ENCODE measurements at places on chromosomes 7 and 10. TPM values are rescaled to one million over a fixed set of nuclear protein-coding genes. Genes with fewer than 3 reads are reported as not detected.

GRCh38 chr7:36538126-36538525 lies 148.5 kb downstream of the ANLN start:
- no peaks in the 10 kb centered on the region for H3K36me3 ChIP-seq
- no peak for DNase-seq
- H3K4me3 ChIP-seq, result no peak overlapping the region
- no peaks in the 10 kb centered on the region for H3K4me1 ChIP-seq
- no peak overlapping the region for H3K27ac ChIP-seq

- no peaks in the 10 kb centered on the region for H3K27me3 ChIP-seq
- DNase-seq, result no peak
- no peak overlapping the region for H3K4me3 ChIP-seq
- H3K4me1 ChIP-seq, result peaks cover 4% of the 10 kb centered on the region
- peaks cover 6% of the 10 kb centered on the region for H3K36me3 ChIP-seq
Measured at GRCh38 chr10:129472696-129473555, 5.9 kb downstream of the MGMT start.

GRCh38 chr7:40232242-40232893 lies 97.6 kb downstream of the SUGCT start:
- peaks cover 10% of the 10 kb centered on the region for H3K4me1 ChIP-seq
- no peak overlapping the region for H3K4me3 ChIP-seq
- DNase-seq, result no peak
- H3K36me3 ChIP-seq, result no peaks in the 10 kb centered on the region

- no peaks in the 10 kb centered on the region for H3K27me3 ChIP-seq
- H3K4me3 ChIP-seq, result no peak overlapping the region
- peaks cover 53% of the 10 kb centered on the region for H3K4me1 ChIP-seq
- no peak overlapping the region for H3K27ac ChIP-seq
Measured at GRCh38 chr7:158616050-158616449, 28.4 kb upstream of the PTPRN2 start.

GRCh38 chr10:13500201-13500600 lies 28.6 kb downstream of the BEND7 start:
- H3K27me3 ChIP-seq, result no peaks in the 10 kb centered on the region
- H3K27ac ChIP-seq, result no peak overlapping the region
- no peaks in the 10 kb centered on the region for H3K36me3 ChIP-seq
- no peaks in the 10 kb centered on the region for H3K4me1 ChIP-seq
- no peak overlapping the region for H3K4me3 ChIP-seq
- DNase-seq, result no peak

- H3K4me3 ChIP-seq, result no peak overlapping the region
- H3K27ac ChIP-seq, result no peak overlapping the region
- no peaks in the 10 kb centered on the region for H3K36me3 ChIP-seq
- H3K27me3 ChIP-seq, result no peaks in the 10 kb centered on the region
Measured at GRCh38 chr10:110056822-110057221, 49.0 kb downstream of the ADD3 start.

DNA sequence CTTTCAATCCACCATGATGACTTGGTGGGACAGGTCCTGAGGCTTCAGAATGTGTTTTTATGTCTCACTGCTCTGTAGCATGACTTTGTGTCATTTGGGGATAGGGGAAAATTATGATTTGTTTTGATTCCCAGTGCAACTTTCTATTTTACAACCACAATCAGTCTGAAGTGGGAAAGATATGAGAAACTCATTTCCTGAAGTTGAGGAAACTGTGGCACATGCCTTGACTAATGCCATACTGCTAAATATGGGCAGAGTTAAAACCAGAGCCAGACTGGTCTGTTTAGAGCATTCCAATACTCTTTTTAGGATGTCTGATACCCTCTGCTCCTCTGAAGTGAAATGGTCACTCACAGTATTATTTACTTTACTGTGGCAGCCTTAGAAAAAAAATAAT lies 307.7 kb downstream of the ADRA2A start:
- no peaks in the 10 kb centered on the region for H3K27me3 ChIP-seq
- DNase-seq, result no peak
- no peaks in the 10 kb centered on the region for H3K4me1 ChIP-seq
- H3K36me3 ChIP-seq, result no peaks in the 10 kb centered on the region
- no peak overlapping the region for H3K4me3 ChIP-seq

GRCh38 chr7:134771889-134772288 lies 7.5 kb upstream of the CALD1 start:
- no peak overlapping the region for H3K4me3 ChIP-seq
- no peaks in the 10 kb centered on the region for H3K36me3 ChIP-seq
- peaks cover 16% of the 10 kb centered on the region for H3K4me1 ChIP-seq
- DNase-seq, result no peak
- H3K27me3 ChIP-seq, result no peaks in the 10 kb centered on the region

DNA sequence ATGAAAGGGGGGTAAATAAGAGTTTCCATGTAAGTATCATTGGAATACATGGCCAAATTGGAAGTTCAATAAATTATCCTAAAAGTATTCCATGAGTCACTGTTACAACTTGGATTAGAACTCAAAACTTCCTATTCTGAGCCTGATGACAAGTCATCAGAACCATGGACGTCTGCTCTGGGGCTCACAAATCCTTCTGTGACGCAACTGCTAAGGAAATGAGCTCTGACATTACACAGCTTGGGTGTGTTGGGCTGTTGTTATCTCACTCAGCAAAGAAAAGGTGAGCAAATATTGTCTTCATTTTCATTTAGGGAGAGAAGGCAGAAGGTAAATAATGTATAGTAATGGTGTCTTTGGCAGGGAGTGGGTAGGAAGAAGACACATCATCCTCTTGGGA lies 214.8 kb upstream of the ADO start:
- no peak for DNase-seq
- no peak overlapping the region for H3K27ac ChIP-seq
- H3K4me3 ChIP-seq, result no peak overlapping the region
- H3K4me1 ChIP-seq, result peaks cover 2% of the 10 kb centered on the region
- H3K27me3 ChIP-seq, result no peaks in the 10 kb centered on the region

- H3K4me1 ChIP-seq, result peaks cover 22% of the 10 kb centered on the region
- DNase-seq, result no peak
- no peaks in the 10 kb centered on the region for H3K36me3 ChIP-seq
- no peak overlapping the region for H3K4me3 ChIP-seq
- H3K27me3 ChIP-seq, result no peaks in the 10 kb centered on the region
- no peak overlapping the region for H3K27ac ChIP-seq
Measured at GRCh38 chr10:62068464-62068863, 167.0 kb downstream of the ARID5B start.

GRCh38 chr10:110840923-110841428 lies 30.8 kb upstream of the PDCD4 start:
- no peak overlapping the region for H3K4me3 ChIP-seq
- H3K27ac ChIP-seq, result no peak overlapping the region
- no peaks in the 10 kb centered on the region for H3K36me3 ChIP-seq
- no peaks in the 10 kb centered on the region for H3K27me3 ChIP-seq
- peaks cover 25% of the 10 kb centered on the region for H3K4me1 ChIP-seq

GRCh38 chr7:36863901-36864701 lies 139.8 kb upstream of the AOAH start:
- H3K4me1 ChIP-seq, result peaks cover 10% of the 10 kb centered on the region
- H3K4me3 ChIP-seq, result no peak overlapping the region
- H3K27ac ChIP-seq, result no peak overlapping the region
- no peaks in the 10 kb centered on the region for H3K36me3 ChIP-seq
- DNase-seq, result no peak

DNA sequence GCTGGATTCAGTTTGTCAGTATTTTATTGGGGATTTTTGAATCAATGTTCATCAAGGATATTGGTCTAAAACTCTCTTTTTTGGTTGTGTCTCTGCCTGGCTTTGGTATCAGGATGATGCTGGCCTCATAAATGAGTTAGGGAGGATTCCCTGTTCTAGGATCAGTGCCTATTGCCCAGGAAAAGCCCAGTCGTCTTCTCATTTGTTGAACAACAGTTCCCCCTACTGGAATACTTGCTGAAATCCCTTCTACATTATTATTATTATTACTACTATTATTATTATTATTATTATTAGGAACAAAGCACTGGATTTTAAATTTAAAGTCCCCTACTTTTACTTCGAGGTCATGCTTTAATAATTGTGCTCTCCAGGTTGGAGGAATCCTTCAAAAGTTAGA lies 528.9 kb downstream of the MAGI2 start:
- H3K27me3 ChIP-seq, result no peaks in the 10 kb centered on the region
- H3K36me3 ChIP-seq, result peaks cover 5% of the 10 kb centered on the region
- H3K4me3 ChIP-seq, result no peak overlapping the region
- no peak for DNase-seq
- H3K27ac ChIP-seq, result no peak overlapping the region

The NPC1L1 gene
- total RNA-seq, result 0.16 TPM

DNA sequence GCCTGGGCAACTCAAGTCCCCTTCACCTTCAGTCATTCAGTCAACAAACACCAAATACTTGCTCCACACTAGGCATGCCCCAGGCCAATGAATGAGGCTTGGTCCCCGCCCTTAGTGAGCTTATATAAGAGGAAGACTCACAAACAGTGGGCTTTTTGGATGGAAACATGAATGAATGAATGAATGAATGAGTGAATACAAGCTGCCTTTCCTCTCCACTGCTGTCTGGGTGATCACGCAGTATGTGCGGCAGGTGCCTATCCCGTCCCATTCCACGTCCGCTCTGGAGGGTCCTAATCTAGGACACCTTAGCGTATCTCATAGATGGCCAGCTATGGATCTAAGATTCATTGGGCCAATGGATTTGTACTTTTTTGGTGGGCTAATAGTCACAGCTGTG lies 19.8 kb upstream of the GTF2I start:
- no peak overlapping the region for H3K4me3 ChIP-seq
- DNase-seq, result no peak
- no peaks in the 10 kb centered on the region for H3K27me3 ChIP-seq
- peaks cover 2% of the 10 kb centered on the region for H3K4me1 ChIP-seq

- no peak within 1 kb of the TSS for H3K27ac ChIP-seq
- no peak for DNase-seq
- H3K36me3 ChIP-seq, result no peaks in the 10 kb centered on the region
- H3K4me1 ChIP-seq, result peaks cover 32% of the 10 kb centered on the region
- H3K4me3 ChIP-seq, result no peak within 1 kb of the TSS
- H3K27me3 ChIP-seq, result peaks cover 17% of the 10 kb centered on the region
Measured at GRCh38 chr10:60389413-60390025, at the start of gene ANK3. TSS of gene ANK3 (minus strand) at chr10:60389875. CDS start at chr10:60389538, 337 bp downstream.
